ENCODE measurements at places on chromosomes 6 and 20.

- DNase-seq: no peak
Measured at GRCh38 chr20:51627586-51627985, 85.1 kb upstream of the NFATC2 start.

DNA sequence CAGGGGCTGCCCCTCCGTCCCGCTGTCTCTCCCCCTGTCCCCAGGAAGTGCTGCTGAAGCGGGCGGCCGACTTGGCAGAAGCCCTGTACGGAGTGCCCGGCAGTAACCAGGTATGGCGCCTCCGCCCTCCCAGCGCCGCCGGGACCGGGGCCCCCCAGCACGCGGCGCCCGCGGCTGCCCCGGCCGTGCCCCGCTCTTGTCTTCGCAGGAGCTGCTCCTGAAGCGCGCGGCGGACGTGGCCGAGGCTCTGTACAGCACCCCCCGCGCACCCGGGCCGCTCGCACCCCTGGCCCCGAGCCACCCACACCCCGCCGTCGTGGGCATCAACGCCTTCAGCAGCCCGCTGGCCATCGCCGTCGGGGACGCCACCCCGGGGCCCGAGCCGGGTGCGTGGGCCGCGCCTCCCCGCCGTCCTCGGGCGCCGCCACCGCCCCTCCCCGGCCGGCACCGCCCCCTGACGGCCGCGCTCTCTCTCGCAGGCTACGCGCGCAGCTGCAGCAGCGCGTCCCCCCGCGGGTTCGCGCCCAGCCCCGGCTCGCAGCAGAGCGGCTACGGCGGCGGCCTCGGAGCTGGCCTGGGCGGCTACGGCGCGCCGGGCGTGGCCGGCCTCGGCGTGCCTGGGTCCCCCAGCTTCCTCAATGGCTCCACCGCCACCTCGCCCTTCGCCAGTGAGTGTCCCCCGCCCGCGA lies 48.4 kb downstream of the CPXM1 start:
- DNase-seq: peak; percentile 22

DNA sequence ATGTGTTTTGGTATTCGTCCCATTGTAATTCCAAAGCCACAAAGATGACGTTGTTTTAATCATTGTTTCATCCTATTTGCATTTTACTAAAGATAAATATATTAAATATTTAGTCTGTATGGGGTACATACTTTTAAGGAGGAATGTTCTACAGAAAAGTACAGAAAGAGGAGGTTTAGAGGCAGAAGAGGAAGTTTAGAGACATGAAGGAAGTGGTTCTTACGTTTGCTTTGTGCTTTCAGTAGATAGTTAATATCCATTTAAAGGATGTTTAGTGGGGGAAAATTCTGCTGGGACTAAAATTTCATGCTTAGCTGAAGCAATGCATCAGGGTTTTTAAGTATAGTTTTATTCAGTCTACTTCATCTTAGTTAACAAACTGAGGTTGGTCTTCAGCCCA lies 116.6 kb downstream of the CRYBG1 start:
- no peak for DNase-seq

- DNase-seq: no peak
Measured at GRCh38 chr6:149318581-149319286, 1.2 kb downstream of the TAB2 start.

- no peak for DNase-seq
Measured at GRCh38 chr6:106250953-106251352, 74.6 kb downstream of the ATG5 start.

DNA sequence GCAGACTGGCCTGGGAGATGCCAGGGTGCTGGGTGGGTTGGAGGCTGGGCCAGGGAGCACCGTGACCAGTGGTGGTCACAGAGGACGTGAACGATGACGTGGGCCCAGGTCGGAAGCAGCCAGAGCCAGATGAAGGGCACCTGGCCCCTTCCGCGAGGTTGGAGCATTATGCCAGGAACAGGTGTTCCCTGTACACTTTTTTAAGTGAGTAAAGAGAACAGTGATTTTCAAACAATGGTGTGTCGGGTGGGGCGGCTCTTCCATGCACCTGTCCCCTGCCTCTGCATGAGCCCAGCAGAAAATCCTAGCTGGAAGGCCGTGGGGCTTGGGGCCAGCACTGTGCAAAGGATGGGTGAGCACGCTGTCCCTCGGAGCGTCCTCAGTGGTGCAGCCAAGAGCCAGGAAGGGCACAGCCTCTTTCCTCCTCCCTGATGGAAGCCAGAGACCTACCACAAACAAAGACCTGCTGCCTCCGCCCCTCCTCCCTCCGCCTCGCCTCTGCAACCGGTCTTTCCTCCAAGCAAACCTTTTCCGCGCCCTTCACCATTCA lies 350.5 kb downstream of the ZFAND3 start:
- DNase-seq: no peak

- no peak for DNase-seq
Measured at GRCh38 chr6:118638288-118638687, 13.1 kb downstream of the CEP85L start.

DNA sequence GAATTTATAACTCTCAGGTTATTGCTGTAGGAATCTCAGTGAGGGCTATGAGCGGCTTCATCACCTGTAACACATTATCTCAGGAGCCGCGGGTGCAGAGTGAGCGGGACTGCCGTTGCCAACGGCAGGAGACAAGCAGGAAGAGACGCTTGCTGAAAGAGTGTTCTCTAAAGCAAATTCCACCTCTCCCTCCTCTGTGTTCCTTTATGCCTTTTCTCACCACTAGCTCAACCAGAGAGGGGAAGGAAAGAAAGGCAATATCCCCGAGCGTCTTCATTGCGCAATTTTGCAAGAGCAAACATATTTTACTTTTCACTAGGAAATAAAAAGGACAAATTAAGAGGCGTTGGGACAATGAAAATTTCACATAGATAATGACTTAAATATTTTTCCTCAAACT lies 185.2 kb upstream of the EXOC2 start:
- no peak for DNase-seq

DNA sequence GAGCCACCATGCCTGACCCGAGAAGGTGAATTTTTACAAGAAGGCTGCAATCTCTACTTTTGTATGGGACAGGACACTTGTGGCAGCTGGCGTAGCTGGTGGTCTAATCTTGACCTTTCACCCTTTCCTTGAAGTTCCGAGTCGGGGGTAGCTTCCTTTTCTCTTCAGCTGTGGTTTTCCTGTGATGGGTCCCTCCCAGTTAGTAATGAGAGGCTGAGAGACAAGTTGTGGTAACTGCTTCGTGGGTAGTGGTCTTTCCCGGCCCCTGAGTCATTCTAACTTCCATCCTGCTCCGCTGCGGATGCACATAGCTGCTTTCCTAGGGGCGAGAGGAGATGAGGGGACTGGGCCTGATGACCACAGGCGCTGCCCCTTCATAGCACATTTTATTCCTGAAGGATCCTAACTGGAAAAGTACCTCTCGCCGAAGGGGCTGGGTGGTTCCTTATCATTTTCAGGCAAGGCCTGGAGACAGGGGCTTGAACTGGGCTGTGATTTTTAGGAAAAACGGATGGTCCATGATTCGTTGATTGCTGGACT lies 3.1 kb downstream of the SYNJ2 start:
- DNase-seq: no peak

- no peak for DNase-seq
Measured at GRCh38 chr6:157124485-157125254, 198.6 kb downstream of the TMEM242 start.

DNA sequence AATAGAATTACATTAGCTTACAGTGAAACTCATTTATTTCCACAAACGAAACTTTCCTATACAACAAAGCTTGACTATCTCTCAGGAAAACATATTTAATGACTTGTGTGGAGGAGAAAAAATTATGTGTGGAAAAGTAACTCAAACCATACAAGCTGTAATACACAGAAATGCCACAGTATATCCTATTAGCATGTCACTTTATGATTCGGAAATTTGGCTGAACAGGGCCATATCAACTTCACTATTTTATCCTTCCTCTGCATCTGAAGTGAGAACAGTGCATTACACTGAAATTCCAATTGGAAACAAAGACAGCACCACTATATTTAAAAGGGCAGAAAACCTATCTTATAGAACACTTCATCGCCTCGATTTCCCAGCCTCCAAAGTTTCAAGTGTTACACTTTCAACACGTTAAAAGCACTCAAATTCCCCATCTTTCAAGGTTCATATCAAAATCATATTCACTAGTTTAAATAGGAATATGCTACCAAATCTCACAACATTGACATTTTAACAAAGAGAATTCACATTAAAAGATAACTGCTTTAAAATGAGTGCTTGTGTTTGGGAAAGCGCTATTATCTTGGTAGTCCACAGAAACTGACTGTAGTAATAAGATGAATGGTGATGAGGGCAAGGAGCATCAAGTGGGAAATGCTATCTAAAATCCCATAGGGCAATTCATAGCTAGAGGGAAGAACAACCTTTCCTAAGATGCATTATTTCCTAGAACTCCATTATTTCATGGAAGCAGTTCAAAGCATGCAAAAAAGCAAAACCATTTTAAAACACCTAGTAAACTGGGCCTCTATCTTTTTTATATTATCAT lies 1.8 kb downstream of the REV3L start:
- DNase-seq: no peak

DNA sequence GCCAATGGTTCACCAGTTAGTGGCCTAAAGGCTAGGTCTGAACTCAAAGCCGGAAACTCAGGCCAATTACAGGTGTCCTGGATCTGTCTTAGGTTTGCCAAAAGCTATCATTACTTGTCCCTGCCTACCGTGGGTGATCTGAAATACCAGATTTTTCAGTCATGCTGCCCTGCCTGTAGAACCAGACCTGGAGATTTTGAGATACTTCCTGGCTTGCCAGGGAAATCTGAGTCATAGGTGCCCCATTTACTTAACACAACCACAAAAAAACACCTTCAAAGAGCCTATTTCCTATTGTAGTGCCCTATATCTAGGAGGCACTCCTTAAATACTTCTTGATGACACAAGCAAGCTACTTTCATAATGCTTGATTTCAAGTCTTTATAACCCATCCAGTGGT lies 13.9 kb upstream of the RANBP9 start:
- DNase-seq: no peak
